ENCODE measurements at places on chromosomes 1 and 21. TPM values are rescaled to one million over a fixed set of nuclear protein-coding genes. Genes with fewer than 3 reads are reported as not detected.

DRAXIN gene
- 0.14 TPM for total RNA-seq

OLIG2 gene
- total RNA-seq, result not detected

MAP3K7CL gene
- 25.2 TPM for total RNA-seq

LHX4 gene
- not detected for total RNA-seq

- peak; percentile 34 for DNase-seq
- no peaks in the 10 kb centered on the region for H3K27me3 ChIP-seq
- peak overlapping the region; percentile 22 for H3K27ac ChIP-seq
Observed at GRCh38 chr1:233668725-233669294, 54.9 kb downstream of the KCNK1 start.

DNA sequence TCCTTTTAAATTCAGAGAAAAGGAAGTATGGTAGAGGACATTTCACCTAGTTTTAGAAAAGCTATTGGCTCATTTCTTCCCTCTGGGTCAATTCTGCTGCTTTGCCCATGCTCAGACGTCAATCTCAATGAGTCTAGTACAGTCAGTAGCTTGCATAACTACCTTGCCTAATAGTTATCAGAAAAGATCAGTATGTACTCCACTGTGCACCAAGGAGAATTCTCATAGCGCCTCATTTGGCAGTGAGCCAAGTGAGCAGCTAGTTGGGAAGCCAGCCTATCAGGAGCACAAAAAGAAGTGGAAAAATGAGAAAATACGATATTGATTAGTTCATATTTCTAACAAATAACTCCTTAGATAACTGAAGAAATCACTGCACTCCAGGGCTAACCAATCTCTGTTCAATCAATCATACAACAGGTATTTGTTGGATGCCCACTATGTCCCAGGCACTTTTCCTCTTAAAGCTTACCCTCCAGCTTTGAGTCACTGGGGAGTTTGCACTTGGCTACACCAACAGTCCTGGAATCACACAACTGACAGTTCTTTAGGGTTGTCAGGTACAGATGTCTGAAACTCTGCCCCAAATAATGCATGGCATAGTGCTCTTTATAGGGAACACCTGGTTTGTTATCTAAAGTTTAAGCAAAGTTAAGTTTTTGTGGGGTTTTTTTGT, 50.2 kb downstream of the PRDX6 start:
- no peak overlapping the region for H3K4me3 ChIP-seq
- no peak overlapping the region for H3K27ac ChIP-seq
- no peak for DNase-seq
- H3K36me3 ChIP-seq, result no peaks in the 10 kb centered on the region
- H3K4me1 ChIP-seq, result no peaks in the 10 kb centered on the region

- DNase-seq, result no peak
- H3K27me3 ChIP-seq, result no peaks in the 10 kb centered on the region
- no peaks in the 10 kb centered on the region for H3K4me1 ChIP-seq
- no peak overlapping the region for H3K27ac ChIP-seq
- H3K4me3 ChIP-seq, result no peak overlapping the region
Observed at GRCh38 chr1:222000131-222000530, 258.2 kb upstream of the DUSP10 start.

GRCh38 chr1:26692793-26693490, 2.9 kb upstream of the ARID1A start:
- DNase-seq, result peak; percentile 95
- peaks cover 25% of the 10 kb centered on the region for H3K4me1 ChIP-seq

DNA sequence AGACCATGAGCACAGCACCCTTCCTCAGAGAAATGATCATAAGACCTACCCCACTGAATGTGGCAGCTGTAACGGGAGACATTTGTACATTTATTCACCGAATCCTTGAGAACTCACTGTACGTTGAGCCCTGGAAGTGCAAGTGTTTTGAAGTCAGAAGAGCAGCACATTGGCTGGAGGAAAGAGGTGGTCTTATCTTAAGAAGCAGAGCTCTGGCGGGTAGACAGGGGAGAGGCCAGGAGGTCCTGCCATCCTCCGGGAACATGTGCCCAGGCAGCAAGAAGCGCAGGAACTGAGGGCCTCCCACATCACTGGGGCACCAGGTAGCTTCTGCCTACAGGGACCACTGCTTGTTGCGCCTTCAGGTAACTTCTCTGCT, 169.2 kb upstream of the IRF2BP2 start:
- no peaks in the 10 kb centered on the region for H3K27me3 ChIP-seq
- no peak for DNase-seq
- no peak overlapping the region for H3K27ac ChIP-seq
- no peak overlapping the region for H3K4me3 ChIP-seq

DNA sequence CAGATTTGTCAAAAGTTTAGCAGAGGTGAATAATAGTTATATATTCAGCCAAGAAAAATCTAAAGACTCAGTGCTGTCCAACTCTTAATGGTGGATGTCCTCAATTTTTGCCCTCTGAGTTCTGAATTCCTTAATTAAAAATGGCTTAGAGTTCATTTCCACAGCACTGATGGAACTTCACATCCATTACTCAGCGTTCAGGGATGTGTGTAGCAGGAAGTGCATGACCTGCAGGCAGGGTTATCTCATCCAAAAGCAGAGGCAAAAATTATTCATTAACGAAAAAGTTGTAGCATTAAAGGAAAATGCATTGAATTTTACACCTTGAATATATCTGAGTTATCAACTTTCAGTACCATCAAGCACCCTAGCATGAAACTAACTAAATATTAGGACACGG, 96.7 kb downstream of the ZP4 start:
- H3K4me3 ChIP-seq, result no peak overlapping the region
- peaks cover 58% of the 10 kb centered on the region for H3K36me3 ChIP-seq
- no peaks in the 10 kb centered on the region for H3K4me1 ChIP-seq
- H3K27ac ChIP-seq, result no peak overlapping the region

GRCh38 chr21:39048574-39048973, 134.7 kb downstream of the PSMG1 start:
- no peaks in the 10 kb centered on the region for H3K36me3 ChIP-seq
- H3K27ac ChIP-seq, result no peak overlapping the region
- no peak overlapping the region for H3K4me3 ChIP-seq
- no peak for DNase-seq
- peaks cover 27% of the 10 kb centered on the region for H3K4me1 ChIP-seq

DNA sequence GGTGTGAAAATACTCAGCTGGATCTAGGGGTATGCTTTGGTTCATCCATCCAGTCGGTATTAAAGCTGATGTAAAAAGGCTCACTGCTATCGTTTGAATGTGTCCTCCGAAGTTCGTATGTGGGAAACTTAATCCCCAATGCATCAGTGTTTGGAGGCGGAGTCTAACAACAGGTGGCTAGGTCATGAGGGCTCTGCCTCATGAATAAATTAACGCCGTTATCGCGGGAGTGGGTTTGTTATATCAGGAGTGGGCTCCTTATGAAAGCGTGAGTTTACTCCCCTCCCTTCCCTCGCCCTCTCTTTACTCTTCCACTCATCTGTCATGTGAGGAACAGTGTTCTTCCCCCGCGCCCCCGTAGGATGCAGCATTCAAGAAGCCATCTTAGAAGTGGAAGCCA, 48.9 kb upstream of the ZNF281 start:
- H3K4me3 ChIP-seq, result no peak overlapping the region
- DNase-seq, result no peak
- no peak overlapping the region for H3K27ac ChIP-seq
- no peaks in the 10 kb centered on the region for H3K27me3 ChIP-seq

- H3K36me3 ChIP-seq, result peaks cover 46% of the 10 kb centered on the region
- peaks cover 16% of the 10 kb centered on the region for H3K4me1 ChIP-seq
- H3K4me3 ChIP-seq, result peak overlapping the region; percentile 83
- H3K27me3 ChIP-seq, result no peaks in the 10 kb centered on the region
Observed at GRCh38 chr1:28506907-28507246, 1.0 kb downstream of the RCC1 start.
